ENCODE measurements at places on chromosomes 7 and 10.

DNA sequence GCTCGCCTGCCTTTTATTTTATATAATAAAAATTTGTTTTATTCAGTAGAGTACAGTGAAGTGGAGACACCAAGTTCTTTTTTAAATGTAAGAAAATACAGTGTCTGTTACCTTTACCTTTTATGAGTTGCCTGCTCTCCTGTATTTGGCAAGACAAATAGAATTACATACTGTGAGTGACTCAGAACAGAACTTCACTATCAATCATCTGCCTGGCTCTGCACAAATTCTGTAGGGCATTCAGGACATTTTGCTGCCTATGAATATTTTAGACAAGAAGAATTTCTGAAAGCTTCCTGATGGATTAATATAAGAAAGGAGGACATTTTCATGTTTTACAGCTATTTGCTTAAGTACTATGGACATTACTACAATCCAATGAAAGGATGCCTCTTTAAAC, 135.4 kb upstream of the PHF14 start:
- no peak for DNase-seq

- DNase-seq, result peak; percentile 86
Observed at GRCh38 chr10:1109795-1110673, 53.8 kb downstream of the WDR37 start.

GRCh38 chr10:99920901-99921300, 88.8 kb downstream of the DNMBP start:
- no peak for DNase-seq

DNA sequence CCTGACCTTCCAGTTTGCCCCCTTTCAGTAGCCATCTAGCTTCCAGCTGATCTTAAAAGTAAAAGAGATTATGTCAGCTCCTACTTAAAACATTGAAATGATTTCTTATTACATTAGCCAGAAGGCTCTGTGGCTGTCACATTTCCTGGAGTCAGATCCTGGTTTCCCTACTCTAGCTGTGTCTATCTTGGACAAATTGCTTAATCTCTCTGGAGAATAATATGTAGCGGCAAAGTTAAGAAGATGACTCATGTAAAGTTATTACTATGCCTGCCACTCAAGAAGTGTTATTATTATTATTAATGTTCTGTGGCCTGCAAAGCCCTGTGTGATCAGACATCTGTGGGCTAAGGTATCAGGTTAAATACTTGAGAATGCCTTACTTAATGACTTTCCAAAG, 107.2 kb downstream of the RUNDC3B start:
- no peak for DNase-seq

- peak; percentile 89 for DNase-seq
Observed at GRCh38 chr10:71319042-71319799, at the start of gene SLC29A3. SLC29A3 (plus strand) TSS chr10:71319259; CDS start chr10:71319310, 51 bp downstream.

GRCh38 chr7:359766-360361, 69.9 kb downstream of the FOXL3 start:
- no peak for DNase-seq

GRCh38 chr7:27031289-27032172, 64.3 kb downstream of the HOXA1 start:
- DNase-seq, result peak; percentile 26

- DNase-seq, result peak; percentile 7
Observed at GRCh38 chr10:35011771-35012191, 78.4 kb downstream of the CUL2 start.

- no peak for DNase-seq
Observed at GRCh38 chr10:22317076-22317370, 835 bp downstream of the COMMD3 start.

DNA sequence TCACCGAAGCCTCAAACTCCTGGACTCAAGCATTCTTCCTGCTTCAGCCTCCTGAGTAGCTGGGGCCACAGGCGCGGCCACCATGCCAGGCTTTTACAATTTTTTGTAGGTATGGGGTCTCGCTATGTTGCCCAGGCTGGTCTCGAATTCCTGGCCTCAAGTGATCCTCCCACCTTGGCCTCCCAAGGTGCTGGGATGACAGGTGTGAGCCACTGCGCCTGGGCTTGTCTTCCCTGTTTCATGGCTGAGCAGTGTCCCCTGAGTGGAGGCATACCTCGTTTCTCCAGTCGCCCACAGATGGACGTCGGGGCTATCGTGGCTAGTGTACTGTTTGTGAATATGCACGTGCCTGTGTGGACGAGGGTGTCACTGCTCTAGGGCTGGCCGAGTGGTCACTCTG, 11.3 kb downstream of the INPP5A start:
- no peak for DNase-seq

DNA sequence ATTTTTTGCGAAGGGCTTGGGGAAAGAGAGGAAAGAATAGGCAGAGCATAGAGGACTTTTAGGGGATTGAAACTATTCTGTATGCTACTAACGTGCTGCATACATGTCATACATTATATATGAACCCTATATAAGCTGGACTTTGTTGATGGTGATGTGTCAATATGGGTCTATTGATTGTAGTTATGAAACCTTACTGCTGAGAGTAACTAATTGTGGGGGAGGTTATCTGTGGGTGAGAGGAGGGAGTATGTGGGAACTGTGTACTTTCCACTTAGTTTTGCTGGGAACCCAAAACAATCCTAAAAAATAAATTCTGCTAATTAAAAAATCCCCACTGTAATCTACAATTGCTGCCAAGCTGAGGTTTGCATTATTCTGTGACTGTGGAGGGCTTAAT, 15.3 kb upstream of the CYP2C19 start:
- DNase-seq, result no peak

- DNase-seq, result no peak
Observed at GRCh38 chr10:43994539-43994938, 345.9 kb upstream of the ZNF32 start.

- DNase-seq, result no peak
Observed at GRCh38 chr10:124906551-124907001, 35.3 kb upstream of the ZRANB1 start.

DNA sequence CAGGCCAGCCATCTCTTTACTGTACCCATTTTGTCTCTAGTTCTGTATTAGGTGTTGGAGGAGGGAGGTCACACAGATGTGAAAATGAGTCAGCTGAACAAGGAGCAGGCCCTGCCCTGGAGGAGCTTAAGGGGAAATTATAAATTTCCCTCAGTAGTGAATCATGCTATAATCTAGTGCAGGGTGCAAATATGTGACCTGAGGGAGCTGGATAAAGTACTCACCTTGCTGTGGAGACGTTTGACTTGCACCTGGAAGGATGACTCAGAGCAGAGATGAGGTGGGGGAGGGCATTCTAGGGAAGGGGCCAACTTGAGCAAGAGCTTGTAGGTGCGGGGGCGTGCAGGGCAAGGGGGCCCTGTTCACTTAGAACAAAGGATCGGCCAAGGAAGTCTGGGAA, 610.6 kb downstream of the SDK1 start:
- DNase-seq, result no peak

DNA sequence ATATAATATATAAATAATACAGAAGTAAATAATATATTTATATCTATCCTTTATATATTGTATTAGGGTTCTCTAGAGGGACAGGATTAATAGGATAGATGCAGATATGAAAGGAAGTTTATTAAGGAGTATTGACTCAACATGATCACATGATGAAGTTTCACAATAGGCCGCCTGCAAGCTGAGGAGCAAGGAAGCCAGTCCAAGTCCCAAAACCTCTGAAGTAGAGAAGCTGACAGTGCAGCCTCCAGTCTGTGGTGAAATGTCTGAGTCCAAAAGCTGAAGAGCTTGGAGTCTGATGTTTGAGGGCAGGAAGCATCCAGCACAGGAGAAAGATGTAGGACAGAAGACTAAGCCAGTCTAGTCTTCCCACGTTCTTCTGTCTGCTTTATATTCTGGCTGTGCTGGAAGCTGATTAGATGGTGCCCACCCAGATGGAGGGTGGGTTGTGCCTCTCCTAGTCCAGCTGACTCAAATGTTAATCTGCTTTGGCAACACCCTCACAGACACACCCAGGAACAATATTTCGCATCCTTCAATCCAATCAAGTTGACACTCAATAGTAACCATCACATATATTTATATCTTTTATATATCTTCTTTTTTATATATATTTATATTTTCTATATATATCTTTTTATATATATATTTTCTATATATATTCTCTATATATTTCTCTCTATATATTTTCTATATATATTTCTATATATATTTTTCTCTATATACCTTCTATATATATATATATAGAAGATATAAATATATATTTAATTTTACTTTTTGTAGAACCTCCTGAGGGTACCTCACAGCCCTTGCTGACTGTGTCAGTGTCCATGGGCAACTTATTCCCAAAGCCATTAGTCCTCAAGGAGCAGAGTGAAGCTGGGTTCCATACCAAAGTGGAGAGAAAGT, 24.6 kb upstream of the AKR1B10 start:
- DNase-seq, result no peak

DNA sequence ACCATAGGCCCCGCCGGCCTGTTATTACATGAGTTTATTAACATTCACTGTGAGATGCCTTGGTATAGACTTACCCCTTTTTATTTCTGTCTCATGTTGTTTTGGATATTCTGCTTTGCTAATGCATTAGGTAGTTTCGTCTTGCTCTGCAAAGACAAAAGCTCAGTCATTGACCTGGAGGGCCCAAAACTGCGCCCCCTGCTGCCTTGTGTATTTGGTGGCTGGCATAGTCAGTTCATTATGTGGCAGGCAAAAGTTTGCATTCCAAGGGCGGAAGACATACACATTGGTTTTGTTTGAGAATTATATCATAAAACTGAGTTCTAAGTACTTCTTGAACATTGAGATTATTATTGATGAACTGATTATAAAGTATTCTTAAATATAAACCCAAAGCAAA, 372.5 kb downstream of the SDK1 start:
- peak; percentile 50 for DNase-seq

DNA sequence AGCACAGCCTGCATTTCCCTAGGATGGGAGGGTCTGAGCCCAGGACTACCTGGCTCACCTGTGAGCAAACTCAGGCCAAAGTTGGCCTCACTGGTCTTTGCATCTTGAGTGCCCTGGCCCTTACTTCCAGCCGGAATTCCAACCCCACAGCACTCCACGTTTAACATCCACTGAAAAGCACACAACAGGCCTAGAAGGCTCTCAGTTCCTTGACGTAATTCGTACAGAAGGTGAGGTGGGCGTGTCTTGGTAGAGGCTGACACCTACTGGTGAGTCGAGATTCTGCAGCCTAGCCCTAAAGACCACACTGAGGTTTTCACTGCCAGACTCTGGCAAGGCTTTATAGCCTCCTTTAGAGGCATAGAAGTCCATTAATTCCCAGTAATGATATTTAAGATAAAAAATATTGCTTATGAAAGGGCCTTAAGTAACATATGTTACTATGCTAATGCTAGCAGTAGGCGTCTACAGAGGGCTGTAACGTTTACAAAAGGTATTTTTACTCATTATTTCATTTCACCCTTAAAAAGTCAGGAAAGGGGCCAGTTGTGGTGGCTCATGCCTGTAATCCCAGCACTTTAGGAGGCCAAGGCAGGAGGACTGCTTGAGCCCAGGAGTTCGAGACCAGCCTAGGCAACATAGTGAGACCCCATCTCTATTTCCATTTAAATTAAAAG, 95.8 kb downstream of the HIP1 start:
- DNase-seq, result peak; percentile 82

DNA sequence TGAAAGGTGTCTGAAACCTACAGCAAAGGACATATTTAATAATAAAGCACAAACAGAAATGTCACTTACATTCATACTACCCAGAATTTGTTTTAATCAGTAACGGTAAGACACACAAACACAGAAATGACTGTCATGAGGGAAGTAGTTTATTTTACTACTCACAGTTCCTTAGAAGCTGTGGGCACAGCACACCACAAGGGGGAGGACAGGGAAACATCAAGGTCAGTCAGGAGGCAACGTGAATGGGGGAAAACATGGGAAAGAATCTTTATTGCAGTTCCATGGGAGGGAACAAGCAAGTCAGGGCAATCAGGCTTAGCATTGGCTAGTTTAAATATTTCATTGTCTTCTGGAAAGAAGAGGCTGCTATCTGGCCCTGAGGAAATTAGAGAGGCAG, 123.8 kb upstream of the PDSS1 start:
- no peak for DNase-seq

GRCh38 chr10:119344381-119344780, 137.0 kb downstream of the GRK5 start:
- DNase-seq, result no peak

GRCh38 chr7:103937680-103938079, 51.8 kb downstream of the RELN start:
- no peak for DNase-seq

DNA sequence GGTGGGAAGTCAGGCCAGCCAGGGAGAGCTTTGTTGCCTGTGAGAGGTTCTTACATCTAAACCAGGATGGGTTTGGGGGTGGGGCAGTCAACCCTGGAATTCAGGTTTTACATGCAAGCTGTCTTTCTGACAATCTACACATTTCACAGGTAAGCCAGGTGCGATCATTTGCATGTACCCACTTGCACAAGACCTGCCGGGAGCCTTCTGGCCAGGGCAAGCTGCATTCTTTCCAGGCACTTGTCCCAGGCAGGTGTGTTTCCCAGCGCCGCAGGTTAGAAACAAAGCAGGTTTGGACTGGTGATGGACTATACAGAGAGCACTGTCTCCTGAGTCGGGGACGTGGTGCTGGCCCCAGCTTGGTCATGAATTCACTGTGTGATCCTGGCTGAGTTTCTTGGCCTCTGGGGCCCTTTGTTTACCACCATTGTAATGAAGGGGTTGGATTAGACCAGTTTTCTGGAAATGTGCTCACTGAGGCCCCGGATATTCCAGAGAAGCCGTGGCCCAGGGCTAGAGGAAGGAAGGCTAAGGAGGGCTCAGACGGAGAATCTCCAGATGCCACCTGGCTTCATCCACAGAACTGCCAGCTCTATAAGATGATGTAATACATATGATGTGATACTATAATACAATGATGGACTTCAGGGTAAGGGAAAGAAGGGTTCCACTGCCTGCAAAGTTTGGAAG, 205.2 kb upstream of the SVIL start:
- DNase-seq, result no peak

DNA sequence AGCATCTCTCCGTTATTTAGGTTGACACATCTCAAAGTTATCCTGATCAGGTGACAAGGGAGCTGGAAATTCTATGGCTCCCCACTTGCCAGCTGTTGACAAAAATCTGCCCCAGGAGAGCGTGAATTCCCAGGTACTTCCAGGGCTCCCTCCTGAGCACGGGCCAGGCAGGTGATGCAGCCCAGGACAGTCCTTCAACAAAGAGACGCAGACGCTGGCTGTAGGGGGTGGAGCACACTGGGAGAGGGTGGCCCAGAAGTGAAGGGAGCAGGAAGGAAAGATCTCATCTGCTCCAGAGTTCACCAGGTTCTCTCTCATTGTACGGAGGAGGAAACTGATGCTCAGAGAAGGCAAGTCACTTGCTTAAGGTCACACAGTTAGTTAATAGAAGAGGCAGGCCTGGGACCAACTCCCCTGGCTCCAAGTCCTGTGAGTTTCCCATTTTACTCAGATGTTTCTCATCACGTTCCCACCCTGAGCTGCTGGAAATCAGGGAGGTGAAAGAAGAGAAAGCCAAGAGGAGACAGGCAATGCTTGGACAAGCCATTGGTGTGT, 41.0 kb upstream of the CHST3 start:
- no peak for DNase-seq

All from CD4-positive, alpha-beta T cell treated with Interleukin-17A for 1 hour (primary cell).